ENCODE measurements at places on chromosomes 11 and 22.

- ATAC-seq = no peak
Measured at GRCh38 chr11:73875380-73875779, 1.3 kb downstream of the COA4 start.

GRCh38 chr11:128047026-128047425 is 540.3 kb downstream of the ETS1 start:
- peak; percentile 49 for ATAC-seq

DNA sequence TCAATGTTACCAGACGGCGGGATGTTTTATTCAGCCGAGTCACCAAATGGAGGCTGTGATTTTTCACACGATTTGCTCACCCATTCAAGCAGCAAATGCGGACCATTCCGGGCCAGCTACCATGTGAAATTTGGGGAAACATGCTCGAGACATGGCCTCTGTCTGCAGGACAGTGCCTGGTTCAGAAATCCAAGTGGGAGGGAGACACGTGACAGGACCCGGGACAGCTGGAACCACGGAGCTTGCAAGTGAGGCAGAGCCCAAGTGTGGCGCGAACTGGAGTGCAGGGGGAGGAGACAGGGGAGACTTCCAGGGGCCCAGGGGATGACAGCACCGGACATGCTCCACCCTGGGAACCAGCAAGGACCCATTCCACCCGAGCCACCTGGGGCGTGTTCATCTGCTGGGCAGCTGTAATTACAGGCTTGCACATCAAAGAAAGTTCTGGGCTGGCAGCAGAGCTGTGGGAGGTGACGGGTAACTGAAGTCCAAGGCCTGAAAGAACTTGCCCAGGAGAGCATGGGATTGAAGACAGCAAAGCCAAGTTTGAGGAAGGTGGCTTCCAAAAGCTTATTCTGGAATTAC is 16.5 kb downstream of the CERK start:
- no peak for ATAC-seq

DNA sequence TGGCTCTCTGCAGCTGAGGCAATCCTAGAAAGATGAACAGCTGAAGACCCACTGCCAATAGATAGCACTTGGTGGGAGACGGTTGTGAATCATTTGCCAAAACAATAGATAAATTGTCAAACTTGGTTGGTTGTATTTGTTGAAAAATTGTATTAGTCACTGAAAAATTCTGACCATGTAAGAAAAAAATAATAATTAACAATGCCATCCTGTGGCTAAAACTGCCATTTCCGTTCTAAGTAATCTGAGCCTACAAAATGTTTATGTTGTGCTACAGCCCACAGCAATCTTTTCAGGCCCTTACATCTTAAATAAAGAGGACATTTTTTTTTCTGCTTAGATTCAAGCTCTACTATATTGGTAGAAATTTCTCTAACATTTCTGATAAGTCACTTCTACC is 103.2 kb upstream of the ANO3 start:
- ATAC-seq = no peak

GRCh38 chr22:24290459-24290858 is 19.8 kb downstream of the SPECC1L start:
- no peak for ATAC-seq

DNA sequence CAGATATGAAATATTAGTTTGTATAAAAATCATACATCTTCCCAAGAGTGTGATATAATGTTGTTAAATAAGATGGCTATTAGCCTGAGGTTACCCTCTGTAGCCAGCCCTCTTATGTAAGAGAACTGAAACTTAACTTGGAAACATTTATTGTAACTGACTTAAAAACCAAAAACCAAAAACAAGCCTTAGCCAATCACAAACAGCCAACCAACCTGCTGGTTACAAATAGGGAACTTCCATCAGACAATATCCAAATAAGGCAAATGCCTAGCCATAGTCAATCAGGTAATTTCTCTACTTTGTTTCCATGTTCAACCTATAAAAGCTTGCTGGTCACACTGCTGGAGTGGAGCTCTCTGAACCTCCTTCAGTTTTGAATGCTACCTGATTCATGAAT is 14.1 kb downstream of the KBTBD3 start:
- peak; percentile 51 for ATAC-seq

DNA sequence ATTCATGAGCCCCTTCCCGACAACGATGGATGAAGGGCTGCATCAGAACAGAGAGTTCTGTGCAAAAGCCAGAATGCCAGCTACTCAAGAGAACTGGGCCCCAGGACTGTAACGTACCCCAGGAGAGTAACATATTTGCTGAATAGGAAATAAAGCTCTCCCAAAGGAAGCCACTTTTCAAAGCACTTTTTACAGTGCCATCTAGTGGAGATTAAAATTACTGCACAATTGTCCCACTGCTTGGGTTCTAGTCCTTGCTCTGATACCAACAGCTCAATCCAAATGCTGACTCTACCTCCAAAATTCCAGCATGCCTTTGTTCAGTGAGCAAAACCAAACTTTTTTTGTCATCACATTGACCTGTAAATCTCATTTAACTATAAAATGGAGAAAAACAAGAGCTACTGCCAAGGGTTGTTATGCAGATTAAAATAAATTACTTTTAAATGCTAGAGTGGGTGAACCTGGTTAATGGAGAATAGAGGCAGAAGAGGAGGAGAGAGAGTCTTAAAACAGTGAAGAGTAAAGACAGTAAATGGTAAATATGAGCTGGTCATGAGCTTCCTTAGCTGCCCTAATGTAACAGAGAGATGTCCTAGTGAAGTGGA is 87.6 kb upstream of the FSHB start:
- no peak for ATAC-seq

DNA sequence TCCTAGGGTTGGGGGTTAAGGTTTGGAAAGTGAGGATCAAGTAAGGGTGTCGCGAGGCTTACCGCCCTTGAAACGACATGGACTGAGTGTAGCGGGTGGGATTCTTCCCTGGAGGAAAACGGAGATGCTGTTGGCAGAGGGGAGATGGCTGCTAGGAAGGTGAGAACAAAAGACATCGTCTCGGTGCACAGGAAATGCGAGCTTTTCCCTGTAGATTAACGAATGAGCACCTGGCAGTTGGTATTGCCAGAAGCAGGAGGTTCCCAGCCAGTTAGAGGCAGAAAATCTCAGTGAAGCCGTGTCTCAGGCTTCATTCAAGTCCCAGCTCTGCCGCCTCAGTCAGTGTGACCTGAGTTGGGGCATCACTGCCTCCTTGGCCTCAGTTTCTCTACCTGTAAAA is 1.4 kb upstream of the LHFPL7 start:
- ATAC-seq = no peak

DNA sequence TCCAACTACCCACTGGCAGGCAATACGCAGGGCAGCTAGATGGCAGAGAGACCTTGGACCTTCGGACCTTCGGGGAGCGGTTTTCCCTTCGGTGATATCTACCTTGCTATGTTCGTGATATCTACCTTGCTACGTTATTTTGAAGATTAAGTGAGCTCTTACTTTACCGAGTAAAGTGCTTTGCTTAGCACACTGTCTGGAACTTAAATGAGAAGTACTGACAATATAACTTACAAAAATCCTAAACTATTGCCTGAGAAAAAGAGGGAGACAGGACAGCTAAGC is 1.0 kb upstream of the PRDM10 start:
- ATAC-seq = no peak

GRCh38 chr11:114257621-114258558 is 38.3 kb upstream of the NNMT start:
- no peak for ATAC-seq

- ATAC-seq = peak; percentile 56
Measured at GRCh38 chr11:34302046-34302921, 55.5 kb downstream of the ABTB2 start.

- no peak for ATAC-seq
Measured at GRCh38 chr11:47348859-47349258, 3.6 kb downstream of the MYBPC3 start.

DNA sequence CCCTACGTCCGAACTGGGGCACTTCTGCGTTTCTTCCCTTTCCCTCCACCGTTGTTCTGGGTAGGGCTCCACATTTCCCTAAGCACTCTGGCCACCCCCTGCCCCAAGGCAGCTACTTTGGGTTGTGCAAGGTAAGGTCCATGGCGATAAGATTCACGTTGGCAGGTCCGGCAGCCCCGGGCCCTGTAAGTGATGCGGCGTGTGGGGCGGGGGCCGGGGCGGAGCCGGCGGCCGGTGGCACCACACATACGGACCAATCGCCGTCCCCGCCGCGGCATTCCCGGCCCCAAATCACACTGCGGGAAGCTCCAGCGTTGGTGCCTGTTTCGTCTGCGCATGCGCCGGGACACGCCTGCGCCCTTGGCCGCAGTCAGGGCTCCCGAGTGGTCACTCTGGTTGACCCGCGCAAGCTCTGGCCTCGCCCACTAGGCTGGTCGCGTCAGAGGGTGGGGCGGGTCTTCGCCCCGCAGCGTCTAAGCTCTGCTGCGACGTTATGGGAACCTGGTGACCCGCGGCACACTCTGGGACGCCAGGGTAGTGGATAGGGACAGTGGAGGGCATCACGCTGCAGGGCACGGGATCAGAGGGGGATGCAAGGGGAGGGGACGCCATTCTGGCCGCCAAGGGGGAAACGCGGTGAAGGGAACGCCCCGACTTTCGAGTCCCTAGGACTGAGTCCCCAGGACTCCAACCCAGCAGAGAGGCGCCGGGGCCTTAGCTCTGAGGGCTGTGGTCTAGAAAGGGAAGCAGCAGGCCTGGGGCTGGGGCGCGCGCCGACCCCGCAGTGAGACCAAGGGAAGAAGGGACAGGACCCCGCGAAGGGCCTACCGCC is 1.6 kb downstream of the FADS1 start:
- peak; percentile 37 for ATAC-seq

GRCh38 chr22:36125434-36125833 is 35.1 kb downstream of the APOL3 start:
- no peak for ATAC-seq

GRCh38 chr22:27636716-27637508 is 164.6 kb downstream of the MN1 start:
- ATAC-seq = no peak

All from activated CD4-positive, CD25-positive, alpha-beta regulatory T cell treated with anti-CD3 and anti-CD28 coated beads, Interleukin-2, amount 50 U/mL, for 24 hours (primary cell).